ENCODE measurements at places on chromosomes 3 and 15.

- DNase-seq: no peak
These were observed 4.4 kb downstream of the TERC start for GRCh38 chr3:169760479-169760878.

DNA sequence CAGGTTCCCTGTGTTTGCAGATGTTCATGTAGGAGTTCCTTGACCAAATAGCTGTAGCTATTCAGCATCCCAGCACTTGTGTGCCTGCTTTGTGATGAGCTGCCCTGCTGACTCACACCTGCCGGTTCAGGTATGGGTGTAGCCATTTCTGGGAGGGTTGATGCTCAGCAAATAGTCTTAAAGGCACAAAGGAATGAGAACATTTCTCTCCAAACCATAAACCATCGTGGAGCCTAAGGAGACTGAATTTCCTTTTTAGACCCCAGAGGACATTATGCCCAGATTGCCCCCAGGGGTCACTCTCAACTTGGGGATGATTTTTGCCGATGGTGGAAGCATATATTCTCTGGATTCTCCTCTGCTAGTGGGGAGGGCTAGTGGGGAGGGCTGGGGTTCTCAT is 80.6 kb downstream of the ADAMTSL3 start:
- DNase-seq: no peak

- no peak for DNase-seq
These were observed 319.4 kb upstream of the RASGRP1 start for GRCh38 chr15:38883987-38884386.

- no peak for DNase-seq
These were observed 29.5 kb upstream of the USP3 start for GRCh38 chr15:63474810-63475316.

DNA sequence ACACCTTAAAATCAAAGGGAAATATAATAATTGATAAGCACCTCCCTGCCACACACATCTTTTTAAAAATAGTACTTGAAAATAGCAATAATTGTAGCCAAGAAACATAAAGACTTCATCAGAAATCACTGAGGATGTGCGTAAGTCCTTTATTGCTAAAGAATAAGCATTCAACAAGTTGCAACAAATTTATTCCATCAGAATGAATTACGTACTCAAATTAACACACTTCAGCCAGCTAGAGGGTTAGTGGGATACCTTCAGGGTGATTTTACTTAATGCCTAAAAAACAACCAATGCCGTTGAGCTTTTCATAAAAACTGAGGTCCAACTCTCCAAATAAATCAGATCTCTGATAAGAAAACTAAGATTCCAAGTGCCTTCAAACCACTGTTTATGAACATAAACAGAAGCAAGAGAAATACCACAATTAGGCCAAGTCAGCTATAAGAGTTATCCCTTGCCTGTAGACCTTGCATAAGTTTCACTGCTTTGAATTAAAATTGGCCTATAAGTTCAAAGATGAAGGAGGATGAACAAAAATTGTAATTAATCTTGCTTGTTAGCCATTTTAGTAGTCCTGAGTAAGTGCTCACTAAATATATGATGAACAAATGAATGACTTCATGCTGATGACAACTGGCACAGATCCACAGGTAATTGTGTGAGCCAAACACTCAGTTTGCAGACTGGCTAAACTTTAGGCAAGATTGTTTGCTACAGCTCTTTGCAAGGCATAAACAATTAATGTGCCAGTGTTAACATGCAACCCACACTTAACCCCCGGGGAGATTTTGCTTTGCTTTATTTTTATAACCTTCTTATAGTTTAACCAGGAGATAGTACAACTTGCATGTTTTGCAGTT is 375.1 kb upstream of the THBS1 start:
- no peak for DNase-seq

GRCh38 chr15:61702224-61703020 is 357.8 kb downstream of the VPS13C start:
- DNase-seq: no peak

DNA sequence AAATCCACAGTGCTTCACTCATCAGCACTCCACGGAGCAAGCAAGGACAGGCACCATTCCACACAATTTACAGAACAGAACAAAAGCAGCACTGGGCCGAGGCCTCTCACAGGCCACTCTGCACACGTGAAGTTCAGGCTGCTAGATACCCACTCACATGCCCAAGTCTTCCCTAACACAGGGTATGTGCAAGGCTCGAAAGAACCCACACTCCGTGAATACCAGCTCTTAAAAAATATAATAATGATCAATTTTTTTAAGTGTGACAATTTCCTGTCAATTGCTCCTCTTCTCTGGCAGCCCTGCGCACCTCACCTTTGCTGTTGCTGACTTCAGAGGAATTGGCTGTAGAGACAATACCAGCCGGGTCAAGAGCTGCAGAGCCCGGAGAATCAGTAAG is 19.0 kb downstream of the XPC start:
- DNase-seq: no peak

DNA sequence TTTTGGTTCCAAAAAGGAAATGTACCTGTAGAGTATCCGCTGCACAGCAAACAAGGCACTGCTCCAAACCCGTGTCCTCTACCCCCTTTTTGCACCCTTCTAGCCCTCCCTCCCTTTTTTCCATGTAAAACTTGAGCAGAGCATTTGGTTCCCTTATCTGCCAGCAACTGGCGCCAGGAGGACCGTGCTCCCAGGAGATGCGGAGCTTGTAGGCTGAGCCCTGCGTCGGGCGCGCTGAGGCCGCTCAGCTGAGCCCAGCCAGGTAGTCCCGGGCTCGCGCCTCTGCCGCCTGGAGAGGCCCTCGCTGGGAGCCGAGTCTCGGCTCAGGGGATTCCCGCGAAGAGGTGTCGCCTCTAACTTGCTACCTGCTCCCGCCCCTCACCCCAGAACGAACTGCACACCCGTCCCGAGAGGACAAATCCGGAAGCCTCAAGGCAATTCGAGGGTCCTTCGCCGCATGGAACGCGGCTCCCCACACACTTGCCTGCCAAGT is 575 bp downstream of the TRPM7 start:
- DNase-seq: no peak

DNA sequence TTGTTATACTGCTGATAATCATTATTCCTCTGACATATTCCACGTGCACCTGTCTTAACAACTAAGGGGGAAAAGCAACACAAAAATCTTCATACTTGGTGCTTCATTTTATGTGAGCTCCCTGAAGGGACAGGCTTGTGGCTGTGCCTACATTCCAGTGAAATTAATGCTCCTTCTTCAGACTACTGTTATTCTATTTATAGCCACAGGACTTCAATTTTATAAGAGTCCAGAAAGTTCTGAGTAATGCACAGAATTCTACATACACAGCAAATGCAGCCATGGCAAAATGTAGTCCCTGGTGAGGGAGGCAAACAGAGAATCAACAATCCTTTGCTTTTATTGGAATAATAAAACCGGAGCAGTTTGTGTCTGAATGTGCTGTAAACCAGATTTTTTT is 417.1 kb downstream of the RBMS3 start:
- DNase-seq: no peak

- DNase-seq: no peak
These were observed 247.2 kb downstream of the LSAMP start for GRCh38 chr3:116198087-116198486.

DNA sequence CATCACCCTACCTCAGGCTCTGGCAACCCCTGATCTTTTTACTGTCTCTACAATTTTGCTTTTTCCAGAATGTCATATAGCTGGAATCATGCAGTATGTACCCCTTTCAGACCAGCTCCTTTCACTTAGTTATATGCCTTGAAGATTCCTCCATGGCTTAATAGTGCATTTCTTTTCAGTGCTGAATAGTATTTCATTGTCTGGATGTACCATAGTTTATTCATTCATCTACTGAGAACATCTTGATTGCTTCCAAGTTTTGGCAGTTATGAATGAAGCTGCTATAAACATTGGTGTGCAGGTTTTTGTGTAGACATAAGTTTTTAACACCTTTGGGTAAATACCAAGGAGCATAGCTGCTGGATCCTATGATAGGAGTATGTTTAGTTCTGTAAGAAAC is 50.8 kb upstream of the ANP32A start:
- DNase-seq: no peak
